Right hindlimb (tissue), 1 donor: ENCODE measurements at places on chromosomes 3 and 15.
A peak's percentile ranks its signal among the peaks of the same experiment; 100 is the strongest.

DNA sequence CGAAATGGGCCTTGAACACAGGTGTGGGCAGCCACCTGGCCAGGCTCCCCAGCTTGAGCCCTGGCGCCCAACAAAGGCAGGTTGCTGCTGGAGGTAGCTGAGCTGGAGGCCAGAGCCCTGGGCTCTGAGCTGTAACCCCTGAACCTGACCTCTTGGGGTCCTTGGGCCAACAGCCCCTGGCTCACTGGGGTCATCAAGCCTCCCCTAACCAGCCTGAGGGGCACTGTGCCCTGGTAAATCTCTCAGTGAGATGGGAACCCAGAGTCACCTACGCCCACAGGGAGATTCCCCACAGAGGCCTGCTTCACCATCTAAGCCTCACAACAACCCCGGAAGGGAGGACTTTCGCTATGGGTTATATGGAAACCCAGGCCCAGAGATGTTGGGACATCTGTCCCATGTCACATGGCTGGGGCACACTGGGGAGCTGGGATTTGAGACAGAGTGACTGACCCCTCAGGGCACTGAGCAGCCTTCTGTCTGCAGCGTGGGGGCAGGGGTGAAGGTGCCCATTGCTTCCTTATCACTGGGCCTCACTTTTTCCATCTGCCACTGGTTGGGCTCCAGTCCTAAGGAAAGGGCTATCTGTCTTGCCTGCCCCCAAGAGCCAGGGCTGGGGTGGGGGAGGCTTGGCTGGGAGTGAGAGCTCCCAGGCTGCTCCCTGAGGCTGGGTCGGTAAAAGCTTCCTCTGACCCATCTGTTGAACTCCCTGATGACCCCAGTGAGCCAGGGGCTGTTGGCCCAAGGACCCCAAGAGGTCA, 59.1 kb downstream of the IQSEC1 start:
- no peak for DNase-seq

DNA sequence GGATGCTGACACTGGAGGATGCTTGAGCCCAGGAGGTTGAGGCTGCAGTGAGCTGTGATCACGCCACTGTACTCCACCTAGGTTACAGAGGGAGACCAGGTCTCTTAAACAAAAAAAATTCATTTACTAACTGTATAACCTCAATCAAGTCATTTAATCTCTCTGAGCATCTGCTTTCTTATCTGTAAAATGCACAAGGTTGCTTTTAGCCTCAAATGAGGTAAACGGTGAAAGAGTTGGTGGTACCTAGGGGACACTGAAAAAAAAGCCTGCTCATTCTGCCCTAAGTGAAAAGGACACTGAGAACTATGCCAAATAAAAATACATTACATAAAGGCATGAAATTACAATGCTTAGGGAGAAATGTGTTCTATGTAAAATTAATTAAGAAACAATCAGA, 3.4 kb downstream of the PP2D1 start:
- DNase-seq, result no peak

DNA sequence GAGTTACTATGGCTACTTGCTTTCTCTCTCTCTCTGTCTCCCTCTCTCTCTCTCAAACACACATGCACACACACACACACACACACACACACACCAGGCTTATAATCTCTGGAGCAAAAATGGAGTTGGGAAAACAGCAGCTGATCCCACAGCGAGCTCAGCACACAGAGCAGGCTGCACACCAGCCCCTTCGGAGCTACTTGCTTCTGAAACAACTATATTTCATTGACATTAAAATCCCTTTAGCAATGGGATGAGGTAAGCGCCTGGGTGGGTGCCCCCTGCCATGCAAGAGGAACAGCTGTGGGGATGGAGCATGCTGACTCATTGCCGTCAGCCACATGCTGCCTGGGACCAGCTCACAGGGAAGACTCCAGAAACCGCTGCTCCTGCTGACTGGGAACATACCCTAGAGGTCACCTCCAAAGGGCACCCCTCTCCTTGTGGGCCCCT, 45.7 kb downstream of the B3GNT5 start:
- peak; percentile 82 for DNase-seq

- no peak for DNase-seq
These were observed 542.7 kb upstream of the ADAMTS9 start for GRCh38 chr3:65230261-65231139.

GRCh38 chr3:116111765-116112164, 333.5 kb downstream of the LSAMP start:
- no peak for DNase-seq
